NCI-H187 treated with DMSO at 0.1 percent for 48 hours (cell line): ENCODE measurements at places on chromosomes 1 and 21.
A peak's percentile ranks its signal among the peaks of the same experiment; 100 is the strongest.

DNA sequence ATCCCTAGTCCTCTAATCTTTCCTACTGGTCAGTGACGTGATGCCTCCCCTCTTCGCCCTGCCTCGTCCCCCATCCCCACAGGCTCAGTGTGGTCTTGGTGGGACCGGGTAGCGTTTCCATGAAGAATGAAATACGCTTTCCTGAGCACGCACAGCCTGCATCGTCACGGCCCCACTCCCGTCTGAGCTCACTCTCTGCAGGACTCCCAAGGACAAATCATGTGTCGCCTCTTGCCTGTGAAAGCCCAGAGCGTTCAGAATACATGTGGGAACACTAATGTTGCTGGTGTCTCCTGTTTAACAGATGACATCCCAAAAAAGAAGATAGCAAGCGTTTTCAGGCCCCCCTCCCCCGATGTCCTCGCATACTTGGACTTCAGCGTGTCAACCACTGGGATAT, 49.2 kb downstream of the S100B start:
- no peak for DNase-seq

- DNase-seq = no peak
These were observed 375.9 kb upstream of the DUSP10 start for GRCh38 chr1:222117809-222118208.

- DNase-seq = peak; percentile 60
These were observed at the start of gene OLFML3 for GRCh38 chr1:113978863-113979702. TSS of gene OLFML3 (plus strand) at chr1:113979474. CDS start at chr1:113979517, 43 bp downstream.

DNA sequence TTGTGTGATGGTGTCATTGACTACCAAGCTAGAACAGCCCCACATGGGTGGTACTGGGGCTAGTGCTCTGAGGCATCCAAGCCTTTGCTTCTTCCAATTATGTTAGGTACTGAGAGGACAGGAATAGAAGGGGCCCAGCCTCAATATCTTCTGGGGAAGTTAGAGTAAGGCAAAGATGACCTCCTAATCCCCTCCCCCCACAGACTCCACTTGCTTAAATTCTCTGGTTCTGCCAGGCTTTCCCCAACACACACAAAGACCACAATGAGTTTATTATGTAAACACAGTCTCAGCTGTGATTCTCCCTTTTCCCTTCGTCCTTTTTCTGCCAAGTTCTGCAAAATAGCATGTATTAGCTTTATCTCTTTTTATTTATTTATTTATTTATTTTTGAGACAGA, 3.1 kb upstream of the TACSTD2 start:
- no peak for DNase-seq

- DNase-seq = no peak
These were observed 10.8 kb downstream of the THEM4 start for GRCh38 chr1:151898519-151898991.

DNA sequence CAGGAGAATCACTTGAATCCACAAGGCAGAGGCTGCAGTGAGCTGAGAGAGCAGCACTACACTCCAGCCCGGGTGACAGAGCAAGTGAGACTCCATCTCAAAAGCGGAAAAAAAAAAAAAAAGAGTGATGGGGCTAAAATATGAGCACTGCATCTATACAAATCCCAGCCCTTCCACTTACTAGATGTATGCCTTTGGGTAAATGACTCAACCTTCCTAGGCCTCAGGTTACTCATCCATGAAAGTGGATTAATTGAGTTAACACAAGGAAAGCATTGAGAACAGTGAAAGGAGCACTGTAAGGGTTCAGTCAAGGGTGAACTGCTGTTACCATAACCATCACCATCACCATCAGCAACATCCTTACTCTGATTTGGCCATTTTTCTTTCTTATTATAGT, 226.4 kb upstream of the C8B start:
- DNase-seq = no peak

- DNase-seq = no peak
These were observed 169.3 kb downstream of the CAMTA1 start for GRCh38 chr1:6954591-6954990.

DNA sequence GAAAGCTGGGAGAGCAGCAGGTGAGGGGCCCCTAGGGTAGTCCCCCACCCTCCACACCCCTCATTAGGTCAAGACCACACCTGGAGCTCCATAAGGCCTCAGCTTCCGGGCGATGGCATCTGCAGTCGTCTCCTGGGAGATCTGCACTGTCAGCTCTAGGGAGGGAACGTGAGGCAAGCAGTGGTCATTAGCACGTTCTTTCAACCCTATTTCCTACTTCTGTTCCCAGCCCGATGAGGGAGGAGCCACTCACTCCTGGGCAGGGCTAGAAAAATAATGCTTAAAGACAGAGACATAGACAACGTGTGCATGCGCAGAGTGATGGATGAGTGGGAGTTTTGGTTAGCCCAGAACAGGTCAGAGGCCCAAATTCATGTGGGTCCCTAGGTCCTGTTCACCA, 9.7 kb downstream of the KDF1 start:
- no peak for DNase-seq

DNA sequence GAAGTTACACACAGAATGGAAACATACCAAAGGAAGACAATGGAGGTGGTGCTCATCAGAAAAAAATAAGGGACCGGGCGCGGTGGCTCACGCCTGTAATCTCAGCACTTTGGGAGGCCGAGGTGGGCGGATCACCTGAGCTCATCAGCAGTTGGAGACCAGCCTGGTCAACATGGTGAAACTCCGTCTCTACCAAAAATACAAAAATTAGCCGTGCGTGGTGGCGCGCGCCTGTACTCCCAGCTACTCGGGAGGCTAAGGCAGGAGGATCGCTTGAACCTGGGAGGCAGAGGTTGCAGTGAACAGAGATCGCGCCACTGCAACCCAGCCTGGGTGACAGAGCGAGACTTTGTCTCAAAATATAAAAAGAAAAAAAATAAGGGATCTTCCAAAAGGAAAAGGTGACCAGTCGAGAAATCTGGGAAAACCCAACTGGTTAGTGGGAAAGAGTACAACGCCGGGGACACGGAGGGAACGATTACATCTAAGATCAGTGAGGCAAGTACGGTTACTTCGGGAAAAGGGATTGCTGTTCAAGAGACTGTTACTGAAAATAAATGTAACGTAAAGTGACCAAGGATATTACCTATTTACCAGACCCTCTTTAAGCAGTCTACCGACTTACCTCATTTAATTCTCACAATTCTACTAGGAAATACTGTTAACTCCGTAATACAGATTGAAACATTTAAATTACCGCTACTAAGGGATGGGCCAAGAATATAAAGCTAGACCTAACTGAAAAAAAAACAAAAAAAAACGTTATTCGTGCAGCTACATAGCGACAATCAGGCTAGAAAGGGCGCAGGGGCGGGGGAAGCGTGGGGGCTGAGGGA, 822 bp downstream of the CCT3 start:
- DNase-seq = no peak

DNA sequence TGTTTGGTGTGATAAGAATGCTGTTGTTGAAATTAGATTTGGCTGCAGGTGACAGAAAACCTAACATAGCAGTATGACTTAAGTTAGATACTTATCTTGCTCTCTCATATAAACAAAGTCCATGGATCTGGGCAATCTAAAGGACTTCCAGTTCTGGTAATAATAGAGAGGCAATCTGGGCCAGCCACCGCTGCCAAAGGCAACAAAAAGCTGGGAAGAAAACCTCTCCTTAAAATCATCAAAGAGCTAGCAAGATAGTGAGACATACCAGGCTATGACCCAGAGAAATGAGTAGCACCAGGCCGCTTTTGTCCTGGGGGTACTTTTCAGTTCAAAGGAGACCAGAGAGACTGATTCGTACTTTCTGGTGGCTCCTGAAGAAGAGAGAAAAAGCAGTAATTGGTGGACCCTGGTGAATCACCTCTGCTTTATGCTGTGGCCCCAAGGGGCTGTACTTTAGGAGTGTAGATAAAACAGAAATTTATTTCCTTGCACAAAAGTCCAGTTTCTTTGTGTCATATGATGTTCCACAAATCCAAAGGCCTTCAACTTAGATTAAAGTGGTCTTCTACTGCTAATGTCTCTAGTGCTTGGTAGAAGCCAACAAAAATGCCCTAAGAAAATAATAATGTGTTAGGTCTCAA, 125.4 kb downstream of the TBX19 start:
- no peak for DNase-seq

DNA sequence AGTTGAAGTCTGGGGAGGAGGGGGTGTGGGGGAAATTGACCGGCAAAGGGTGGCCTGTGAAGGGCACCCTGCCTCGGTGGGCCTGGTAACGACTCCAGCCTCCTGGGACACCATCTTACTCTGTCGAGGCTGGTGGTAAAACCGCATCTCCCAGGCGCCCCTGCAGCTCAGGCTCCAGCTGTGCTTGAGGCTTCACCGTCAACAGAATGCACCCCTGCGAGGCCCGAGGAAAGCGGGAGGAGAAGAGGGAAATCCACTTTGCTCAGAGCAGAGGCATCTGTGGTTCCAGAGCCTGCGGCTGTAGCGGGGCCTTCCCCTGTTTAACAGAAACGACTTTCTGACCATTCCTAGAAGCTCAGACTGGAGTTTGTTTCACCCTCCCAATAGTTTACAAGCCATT, 165.6 kb downstream of the NPHP4 start:
- DNase-seq = no peak

DNA sequence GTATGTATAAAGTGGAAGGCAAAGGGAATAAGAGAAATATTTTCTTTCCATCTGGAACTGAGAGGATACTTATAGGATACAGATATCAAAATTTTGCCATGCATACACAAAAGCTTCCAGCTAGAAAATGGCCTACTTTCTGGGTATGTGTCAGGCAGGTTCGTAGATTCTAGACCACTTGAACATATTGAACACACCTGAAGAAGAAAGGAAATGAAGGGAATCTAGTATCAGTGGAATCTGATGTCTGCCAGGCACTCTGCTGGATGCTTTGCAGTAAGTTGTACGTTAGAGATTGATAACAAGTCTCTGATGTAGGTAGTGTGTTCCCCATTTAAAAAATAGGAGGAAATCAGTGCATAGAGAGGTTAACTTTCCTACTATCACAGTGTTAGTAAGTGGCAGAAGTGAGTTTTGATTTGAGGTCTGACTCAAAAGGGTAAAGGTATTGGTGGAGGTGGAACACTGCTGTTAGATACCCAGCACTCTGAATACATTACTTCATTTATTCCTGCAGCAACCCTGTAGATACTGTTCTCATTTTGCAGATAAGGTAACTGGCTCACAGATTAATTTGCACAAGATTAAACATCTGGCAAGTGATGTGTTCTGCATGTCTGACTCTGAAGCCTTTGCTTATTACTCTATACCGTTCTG, 3.0 kb downstream of the CAMSAP2 start:
- DNase-seq = no peak

- DNase-seq = no peak
These were observed 117.9 kb downstream of the RHOU start for GRCh38 chr1:228853191-228853590.

DNA sequence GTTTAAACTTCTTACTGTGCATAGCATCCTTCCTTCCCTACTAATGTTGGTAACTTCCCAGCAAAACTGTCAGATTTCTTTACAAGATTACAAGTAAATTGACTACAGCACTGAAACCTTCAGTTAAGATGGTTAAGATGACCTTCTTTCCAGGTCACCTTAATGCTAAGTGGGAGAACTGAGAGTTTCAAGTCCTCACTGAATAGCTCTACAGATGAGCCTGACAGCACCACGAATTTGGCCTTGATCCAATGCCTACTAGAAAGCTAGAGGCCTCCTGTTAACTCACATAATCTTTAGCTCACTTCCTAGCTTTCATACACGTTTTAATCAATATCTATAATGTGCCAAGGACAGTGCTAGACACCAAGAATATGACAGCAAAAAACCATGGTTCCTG, 276.0 kb upstream of the PLD5 start:
- no peak for DNase-seq

DNA sequence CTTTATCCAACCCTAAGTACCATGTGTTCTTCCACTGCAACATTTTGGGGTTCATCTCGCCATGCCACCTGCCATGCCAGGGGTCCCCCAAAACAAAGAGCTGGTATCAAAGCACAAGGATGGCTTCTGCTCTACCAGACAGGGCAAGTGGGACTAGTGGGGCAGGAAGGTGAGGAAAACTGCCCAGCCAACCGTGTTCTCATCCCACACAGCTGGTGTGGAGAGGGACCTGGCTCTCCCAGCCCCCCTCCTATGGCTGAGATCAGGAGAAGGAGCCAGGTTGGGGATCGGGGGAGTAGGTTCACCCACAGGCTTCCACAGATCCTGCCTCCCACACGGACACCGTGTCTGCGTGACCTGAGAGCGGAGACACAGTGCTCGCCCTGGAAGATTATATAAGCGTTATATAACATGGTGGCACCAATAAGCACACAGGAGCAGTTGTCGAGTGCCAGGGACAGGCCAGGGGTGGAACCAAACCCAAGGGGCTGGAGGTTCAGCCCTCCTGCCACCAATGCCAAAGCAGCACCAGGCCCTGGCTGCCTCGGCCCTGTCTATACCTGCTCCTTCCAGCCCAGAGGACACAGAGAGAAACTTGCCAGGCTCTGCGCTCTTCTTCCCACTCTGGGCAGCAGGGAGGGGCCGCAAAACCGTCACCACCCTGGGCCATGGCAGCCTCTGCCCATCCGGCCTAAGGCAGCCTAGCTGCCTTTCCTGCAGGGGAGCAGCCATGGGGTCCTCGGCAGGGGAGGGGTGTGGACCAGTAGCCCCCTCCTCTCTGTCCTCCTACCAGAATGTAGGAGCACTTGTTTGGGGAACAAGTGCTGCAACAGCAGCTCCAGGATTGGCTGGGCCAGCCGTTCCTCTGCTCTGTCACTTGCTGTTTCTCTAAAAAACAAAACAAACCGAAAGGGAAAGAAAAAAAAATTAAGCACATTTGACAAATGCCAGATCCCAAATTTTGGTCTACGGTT, 43.5 kb downstream of the CD34 start:
- DNase-seq = no peak

GRCh38 chr1:231796141-231796540, 169.6 kb downstream of the DISC1 start:
- DNase-seq = no peak

DNA sequence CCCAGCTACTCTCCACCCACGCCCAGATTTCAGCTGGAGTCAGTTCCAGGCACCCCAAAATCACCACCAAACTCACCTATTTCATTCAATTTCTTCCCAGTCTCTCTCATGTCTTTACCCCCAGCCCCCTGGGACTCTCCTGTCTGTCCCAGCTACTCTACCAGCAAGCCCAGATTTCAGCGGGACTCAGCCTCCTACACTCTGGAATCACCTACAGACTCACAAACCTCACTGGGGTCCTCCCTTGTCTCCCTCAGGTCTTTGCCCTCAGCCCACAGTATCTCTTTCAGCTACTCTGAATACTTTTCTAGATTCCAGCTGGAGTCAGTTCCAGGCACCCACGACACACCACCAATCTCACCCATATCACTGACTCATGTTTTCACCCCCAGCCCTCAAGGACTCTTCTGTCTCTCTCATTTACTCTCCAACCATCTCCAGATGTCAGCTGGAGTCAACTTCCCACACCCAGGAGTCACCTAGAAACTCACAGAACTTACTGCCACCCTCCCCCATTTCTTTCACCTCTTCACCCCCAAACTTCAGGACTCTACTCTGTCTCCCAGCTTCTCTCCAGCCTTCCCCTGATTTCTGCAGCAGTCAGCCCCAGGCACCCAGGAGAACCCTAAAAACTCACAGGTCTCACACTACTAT, 1529.3 kb upstream of the TPTE start:
- no peak for DNase-seq

- no peak for DNase-seq
These were observed 20.9 kb downstream of the DPH5 start for GRCh38 chr1:101004670-101005069.
